ENCODE measurements at places on chromosomes 12 and 14.

DNA sequence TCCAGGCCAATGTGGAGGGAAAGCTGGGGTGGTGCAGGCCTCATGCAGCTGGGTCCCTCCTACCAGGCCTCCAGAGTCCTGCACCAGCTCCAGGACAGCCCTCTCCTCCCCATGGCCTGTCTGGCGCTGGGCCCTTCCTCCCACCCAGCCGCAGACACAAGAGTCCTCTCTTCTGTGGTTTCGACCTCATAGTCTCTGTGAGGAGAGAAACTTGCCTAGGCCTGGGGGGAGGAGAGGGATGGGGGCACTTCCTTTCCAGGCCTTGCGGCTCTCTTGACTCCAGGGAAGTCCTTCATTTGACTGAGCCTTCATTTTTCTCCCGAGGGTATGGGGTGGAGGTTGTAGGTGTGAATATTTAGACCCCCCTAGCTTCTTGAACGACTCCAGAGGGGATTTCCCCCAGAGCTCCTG, 2.3 kb downstream of the MMP14 start:
- DNase-seq, result peak; percentile 89

- DNase-seq, result no peak
Measured at GRCh38 chr12:128914908-128915563, 61.8 kb downstream of the GLT1D1 start.

DNA sequence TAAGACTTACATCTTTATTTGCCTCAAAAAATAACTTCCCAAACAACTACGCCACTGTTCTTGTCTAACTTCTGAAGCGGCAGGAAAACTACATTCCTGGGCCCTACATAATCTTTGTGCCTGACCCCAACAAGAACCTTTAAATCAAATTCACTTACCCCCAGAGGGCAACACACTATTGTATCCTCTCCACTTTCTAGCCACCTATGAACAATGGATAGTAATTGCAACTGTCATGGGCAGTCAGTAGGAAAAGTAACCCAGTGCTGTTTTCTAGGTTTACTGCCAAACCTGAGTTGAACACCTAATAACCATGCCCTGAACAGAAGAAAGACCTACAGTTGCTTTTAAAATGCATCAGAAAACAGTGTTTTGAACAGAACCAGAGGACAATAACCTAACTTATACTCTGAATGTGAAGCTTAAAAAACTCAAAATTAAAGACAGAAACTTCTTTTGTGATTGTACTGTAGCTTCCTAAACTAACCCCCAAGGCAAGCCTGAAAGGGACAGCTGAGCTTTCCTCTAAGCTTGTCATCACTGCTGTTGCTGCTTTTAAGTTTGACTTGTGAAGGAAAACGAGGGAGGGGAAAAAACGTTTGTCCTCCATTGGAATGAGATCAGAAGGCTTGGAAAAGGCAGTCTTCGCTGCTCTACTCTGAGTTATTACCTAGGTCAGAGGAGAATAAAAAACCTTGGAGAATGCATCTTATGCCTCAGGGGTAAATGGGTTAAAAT, 195.7 kb downstream of the SOX5 start:
- no peak for DNase-seq

GRCh38 chr12:131642771-131643170, 68.1 kb upstream of the SFSWAP start:
- no peak for DNase-seq

- no peak for DNase-seq
Measured at GRCh38 chr14:44712024-44712815, 205.1 kb upstream of the FSCB start.

GRCh38 chr12:53201177-53201541, 5.9 kb downstream of the ITGB7 start:
- DNase-seq, result no peak

GRCh38 chr12:119593578-119594398, at the start of gene TMEM233:
TSS of gene TMEM233 (plus strand) at chr12:119593774. CDS start at chr12:119593849, 75 bp downstream.
- DNase-seq, result no peak

- peak; percentile 61 for DNase-seq
Measured at GRCh38 chr12:4700621-4701026, 19.6 kb upstream of the GALNT8 start.

GRCh38 chr12:120013659-120014380, 24.8 kb downstream of the BICDL1 start:
- DNase-seq, result no peak

DNA sequence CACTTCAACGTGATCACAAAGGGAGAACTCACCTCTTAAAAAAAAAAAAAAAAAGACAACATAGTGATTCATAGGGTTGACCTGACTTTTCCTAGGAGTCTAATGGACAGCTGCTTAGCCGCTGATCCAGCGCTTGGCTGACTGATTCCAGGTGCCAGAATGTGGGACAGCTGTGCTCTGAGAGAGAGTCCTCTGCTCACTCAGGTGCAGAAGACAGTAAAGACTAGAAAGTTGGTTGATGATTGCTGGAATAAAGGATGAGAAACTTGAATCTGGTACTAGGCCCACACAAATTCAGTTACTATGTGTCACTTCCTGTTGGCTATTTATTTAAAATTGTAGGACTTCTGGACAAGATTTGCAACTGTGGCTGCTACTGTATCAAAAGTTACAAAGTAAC, 229.4 kb downstream of the CHST11 start:
- no peak for DNase-seq

- no peak for DNase-seq
Measured at GRCh38 chr12:52413202-52413601, 7.1 kb upstream of the KRT82 start.

- no peak for DNase-seq
Measured at GRCh38 chr12:13474381-13474780, 277.9 kb downstream of the EMP1 start.

GRCh38 chr12:31832740-31833729, 104.2 kb upstream of the AMN1 start:
- no peak for DNase-seq

DNA sequence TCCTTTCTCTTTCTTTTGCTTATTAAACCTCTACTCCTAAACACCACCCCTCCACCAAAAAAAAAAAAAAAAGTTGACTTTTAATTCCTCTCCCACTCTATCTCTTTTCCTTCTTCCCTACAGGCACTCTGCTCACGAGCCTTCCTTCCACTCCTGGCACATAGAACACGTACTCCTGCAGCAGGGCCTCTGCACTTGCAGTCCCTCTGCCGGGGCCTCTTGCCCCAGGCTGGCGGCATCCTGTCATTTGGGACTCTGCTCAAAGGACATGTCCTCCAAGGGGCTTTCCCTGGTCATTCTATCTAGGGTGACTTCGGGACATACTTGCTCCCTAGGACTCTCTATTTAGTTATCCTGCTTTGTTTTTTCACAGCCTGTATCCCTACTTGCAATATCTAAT, 7.7 kb downstream of the FOS start:
- no peak for DNase-seq

- DNase-seq, result peak; percentile 98
Measured at GRCh38 chr14:68939893-68940613, 39.0 kb downstream of the ACTN1 start.

GRCh38 chr14:54177641-54178621, 218.9 kb upstream of the CDKN3 start:
- peak; percentile 23 for DNase-seq

DNA sequence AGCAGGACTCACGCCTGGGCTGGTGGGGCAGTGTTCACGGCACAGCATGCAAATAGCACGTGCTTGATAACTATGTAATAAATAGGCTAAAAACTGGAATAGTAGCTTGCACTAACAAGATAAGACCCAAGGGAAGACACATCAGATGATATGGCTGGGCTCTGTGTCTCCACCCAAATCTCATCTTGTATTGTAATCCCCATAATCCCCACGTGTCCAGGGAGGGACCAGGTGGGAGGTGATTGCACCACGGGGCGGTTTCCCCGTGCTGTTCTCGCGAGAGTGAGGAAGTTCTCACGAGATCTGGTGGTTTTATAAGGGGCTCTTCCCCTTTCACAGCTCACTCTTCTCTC, 46.9 kb downstream of the RIMBP2 start:
- DNase-seq, result no peak

GRCh38 chr14:38078393-38078792, 129.3 kb upstream of the SSTR1 start:
- no peak for DNase-seq

- DNase-seq, result no peak
Measured at GRCh38 chr14:31219169-31219568, 11.6 kb upstream of the HECTD1 start.

GRCh38 chr12:102421802-102422583, 58.4 kb downstream of the IGF1 start:
- DNase-seq, result no peak

GRCh38 chr14:72524295-72524629, 369.6 kb downstream of the DPF3 start:
- DNase-seq, result no peak

DNA sequence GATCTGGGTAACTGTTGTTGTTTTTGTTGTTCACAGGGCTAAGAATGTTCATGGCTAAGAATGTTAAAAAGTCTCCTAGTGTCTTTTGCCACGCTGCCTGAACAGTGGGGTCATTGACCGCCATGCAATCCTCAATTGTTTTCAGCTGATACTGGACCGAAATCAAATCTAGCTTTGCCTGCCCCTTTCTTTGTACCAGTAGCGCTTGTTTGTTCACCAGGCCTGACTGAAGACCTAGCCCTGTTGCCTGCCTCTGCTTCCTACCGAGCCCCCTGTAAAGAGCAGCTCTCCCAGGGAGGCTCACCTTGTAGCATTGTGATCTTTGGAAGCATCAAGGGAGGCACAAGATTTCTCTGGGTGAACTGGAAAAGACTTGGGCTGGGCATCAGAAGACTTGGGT, 6.7 kb downstream of the PSEN1 start:
- DNase-seq, result no peak

- DNase-seq, result peak; percentile 56
Measured at GRCh38 chr12:29640589-29641345, 143.0 kb downstream of the TMTC1 start.

DNA sequence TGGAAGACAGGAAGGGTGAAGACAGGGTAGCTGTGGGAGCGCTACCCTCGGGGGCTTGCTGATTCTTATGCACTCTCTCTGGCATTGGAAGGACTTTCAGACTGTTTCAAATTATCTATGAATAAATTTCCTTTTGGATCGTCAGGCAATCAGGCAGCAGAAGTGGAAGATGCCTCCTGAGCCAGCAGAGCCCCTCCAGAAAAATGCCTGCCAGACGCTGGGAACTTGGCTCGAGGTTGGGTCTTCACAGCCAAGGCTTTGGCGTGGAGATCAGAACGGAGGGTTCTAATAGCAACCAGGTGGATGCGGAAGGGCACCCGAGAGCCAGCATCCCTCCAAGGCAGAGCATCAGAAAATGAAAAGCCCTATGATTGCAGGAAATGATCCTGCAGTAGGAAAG, 119.2 kb upstream of the RFLNA start:
- DNase-seq, result no peak

- DNase-seq, result no peak
Measured at GRCh38 chr12:50398931-50399330, 1.8 kb upstream of the LARP4 start.

DNA sequence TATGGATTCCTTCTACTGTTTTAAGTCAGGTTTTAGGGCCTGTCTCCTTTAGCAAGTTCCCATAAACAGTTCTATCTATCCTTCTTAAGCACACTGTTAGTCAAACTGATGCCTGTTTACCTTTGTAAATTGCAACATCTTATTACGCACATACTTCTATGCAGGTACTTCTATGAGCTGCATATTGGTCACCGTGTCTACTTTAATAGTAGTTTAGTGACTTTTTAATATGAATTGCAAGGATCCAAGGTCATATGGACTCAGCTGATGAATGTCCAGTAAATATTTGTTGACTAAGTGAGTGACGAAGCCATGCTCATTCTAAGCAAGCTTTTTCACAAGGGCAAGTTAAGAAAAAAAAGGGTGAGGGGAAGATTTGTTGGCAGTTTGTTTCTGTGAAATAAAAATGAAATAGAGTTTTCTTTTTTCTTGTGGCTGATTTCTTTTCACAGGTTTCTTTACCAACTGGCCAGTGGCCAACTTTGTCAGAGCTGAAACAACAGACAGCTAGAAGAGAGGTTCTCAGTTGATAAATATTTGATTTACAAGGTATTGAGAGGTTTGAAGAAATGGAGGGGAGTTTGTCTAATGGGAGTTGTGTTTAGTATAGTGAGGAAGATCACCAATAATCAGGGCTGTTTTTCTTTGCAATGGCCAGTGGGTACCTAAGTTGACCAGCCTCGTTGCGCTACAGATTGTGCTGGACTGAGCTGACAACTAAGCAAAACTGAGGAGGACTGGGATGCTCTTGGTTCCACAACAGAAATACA, 141.1 kb downstream of the SLC15A5 start:
- DNase-seq, result no peak

- no peak for DNase-seq
Measured at GRCh38 chr12:107331912-107332311, 238.6 kb upstream of the CRY1 start.

DNA sequence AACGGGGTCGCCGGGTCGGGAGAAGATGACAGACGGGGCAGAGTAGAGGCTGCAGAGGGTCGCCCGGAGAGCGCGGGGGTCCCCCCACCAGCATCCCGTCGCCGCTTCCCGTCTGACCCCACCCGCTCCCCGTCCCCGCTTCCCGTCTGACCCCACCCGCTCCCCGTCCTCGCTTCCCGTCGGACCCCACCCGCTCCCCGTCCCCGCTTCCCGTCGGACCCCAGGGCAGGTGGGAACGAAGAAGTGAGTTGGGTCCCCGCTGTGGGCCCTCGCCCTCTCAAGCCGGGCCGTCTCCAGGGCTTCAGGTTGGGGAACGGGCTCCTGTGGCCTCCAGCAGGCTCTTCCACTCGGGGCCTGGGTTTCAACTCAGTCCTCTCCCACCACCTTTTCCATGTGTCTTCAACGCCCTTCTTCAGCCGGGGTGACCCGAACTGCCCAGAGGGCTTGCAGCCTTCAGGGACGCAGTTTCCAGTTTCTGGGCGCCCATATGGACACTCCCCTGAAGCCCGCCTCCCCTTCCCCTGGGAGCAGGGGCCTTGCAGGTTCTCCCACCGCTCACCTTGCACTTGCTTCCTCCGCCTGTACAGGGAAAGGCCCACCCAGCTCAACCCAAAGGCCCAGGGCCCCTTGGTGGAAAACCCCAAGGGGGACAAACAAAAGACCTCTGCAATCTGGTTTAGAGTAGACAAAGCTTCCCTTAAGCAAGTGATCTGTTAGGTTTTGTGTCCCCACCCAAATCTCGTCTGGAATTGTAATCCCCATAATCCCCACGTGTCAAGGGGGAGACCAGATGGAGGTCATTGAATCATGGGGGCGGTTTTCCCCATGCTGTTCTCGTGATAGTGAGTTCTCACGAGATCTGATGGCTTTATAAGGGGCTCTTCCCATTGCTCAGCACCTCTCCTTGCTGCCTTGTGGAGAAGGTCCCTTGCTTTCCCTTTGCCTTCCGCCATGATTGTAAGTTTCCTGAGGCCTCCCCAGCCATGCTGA, 66.5 kb downstream of the TNFAIP2 start:
- DNase-seq, result no peak

DNA sequence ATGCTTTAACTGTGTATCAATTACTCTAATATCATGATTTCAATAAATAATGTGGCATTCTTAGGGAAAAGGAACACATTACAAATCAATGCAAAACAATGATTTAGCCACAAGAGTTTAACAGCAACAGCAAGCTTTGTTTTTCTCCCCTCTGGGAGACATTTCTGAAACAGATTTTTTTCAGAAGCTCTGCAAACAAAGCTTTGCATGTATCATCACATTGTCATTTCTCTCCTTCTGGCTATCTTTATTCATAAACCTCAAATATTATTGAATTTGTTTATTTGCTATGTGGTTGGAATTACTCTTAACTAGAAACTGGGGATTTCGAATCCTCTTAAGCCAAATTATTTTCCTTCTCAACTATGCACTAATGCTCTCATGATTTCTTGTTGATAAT, 278.4 kb upstream of the ATXN7L3B start:
- no peak for DNase-seq
